Stimulated activated CD8-positive, alpha-beta memory T cell treated with anti-CD3 and anti-CD28 coated beads, Interleukin-4, amount 100 ng/mL, for 1 hour (primary cell): ENCODE measurements at places on chromosomes 2 and 18.

DNA sequence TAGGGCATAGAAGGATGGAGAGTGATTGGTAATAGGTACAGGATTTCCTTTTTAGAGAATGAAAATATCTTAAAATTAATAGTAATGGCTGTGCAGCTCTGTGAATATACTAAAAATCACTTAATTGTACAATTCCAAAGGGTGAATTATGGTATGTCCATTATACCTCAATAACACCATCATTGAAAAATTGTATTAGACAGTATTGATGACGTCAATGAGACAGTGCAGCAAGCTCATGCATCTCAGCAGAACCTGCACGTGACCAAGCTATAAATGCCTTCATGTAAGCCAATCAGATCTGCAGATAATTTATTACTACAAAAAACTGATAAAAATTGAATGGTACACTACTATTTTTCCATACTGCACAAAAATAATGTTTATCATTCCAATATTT, 354.4 kb upstream of the CDH19 start:
- no peak for DNase-seq

- DNase-seq: peak; percentile 33
These were observed 455 bp upstream of the TLK1 start for GRCh38 chr2:171160956-171161740.

GRCh38 chr2:43370146-43370545, 143.7 kb upstream of the ZFP36L2 start:
- no peak for DNase-seq

- no peak for DNase-seq
These were observed 46.8 kb downstream of the RPIA start for GRCh38 chr2:88738271-88738670.

DNA sequence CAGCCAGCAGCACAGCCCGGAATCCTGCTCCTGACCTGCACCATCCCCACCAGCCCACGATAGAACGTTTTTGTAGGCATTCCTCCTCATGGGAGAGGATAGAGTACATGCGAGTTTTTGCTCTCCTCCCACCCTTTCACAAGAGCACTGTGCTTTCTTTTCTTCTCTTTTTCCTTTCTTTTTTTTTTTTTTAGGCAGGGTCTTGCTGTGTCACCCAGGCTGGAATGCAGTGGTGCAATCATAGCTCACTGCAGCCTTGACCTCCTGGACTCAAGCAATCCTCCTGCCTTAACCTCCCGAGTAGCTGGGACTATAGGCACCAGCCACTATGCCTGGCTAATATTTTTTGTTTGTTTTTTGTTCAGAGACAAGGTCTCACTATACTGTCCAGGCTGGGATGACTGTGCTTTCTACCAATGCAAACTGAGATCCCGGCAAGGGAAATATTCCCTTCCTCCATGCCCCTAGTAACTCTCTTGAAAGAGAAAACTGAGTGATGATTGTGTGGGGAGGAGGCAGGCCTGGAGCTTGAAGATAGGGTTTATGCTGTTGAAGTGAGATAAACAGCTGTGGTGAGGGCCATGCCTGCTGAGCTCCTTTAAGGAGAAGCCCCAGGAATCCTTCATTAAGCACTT, 82.6 kb upstream of the TXNDC2 start:
- no peak for DNase-seq

DNA sequence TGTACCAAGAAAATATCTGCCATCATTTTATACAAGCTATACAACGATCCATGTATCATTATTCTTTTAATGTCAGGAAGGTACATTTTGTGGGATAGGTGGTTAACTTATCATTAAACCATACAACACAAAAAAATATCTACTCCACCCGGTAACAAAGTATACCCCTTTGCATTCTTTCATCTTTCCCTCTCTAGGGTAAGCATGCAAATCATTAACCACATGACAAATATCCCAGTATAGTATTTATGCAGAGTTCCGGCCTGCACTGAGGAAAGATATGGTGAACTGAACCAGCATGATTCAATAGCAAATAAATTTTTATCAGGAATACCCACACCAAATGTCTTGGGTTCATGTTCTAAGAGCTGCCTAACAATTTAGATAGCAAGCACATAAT, 22.5 kb upstream of the SULT1C2 start:
- no peak for DNase-seq

- no peak for DNase-seq
These were observed 54.5 kb downstream of the TBC1D8 start for GRCh38 chr2:101096619-101097142.

DNA sequence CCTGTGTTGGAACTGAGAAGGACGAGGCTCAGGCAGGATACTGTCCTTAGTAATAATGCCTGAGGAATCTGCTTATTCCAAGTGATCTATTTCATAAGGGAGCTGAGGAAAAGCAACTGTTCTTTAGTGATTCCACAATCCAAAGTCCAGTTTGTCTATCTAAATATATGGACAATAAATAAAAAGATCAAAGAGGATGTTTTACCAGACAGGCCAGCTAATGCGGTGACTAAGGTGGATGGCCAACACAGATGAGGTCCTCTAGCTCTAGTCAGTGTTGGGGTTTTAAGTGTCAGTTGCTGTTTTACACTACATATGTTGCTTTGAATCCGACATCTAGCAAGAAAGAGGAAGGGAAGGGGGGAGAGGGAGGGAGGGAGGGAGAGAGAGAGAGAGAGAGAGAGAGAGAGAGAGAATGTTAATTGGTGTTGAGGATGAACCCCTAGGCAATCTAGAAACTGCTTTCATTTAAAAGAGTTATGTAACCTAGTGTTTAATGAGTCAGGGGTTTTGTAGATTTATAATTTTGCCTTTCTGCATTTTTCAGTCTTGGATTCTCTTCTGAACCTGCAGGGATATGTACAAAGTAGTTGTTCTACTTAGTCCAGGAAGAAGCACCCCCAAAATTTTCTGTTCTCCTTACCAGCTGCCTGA, 27.0 kb upstream of the SCN1A start:
- DNase-seq: no peak

GRCh38 chr2:123468071-123468470, 557.0 kb upstream of the CNTNAP5 start:
- no peak for DNase-seq
